Kidney tubule cell (primary cell): ENCODE measurements at places on chromosomes 5 and 9.

- DNase-seq: no peak
Observed at GRCh38 chr5:103785569-103785968, 223.0 kb upstream of the NUDT12 start.

DNA sequence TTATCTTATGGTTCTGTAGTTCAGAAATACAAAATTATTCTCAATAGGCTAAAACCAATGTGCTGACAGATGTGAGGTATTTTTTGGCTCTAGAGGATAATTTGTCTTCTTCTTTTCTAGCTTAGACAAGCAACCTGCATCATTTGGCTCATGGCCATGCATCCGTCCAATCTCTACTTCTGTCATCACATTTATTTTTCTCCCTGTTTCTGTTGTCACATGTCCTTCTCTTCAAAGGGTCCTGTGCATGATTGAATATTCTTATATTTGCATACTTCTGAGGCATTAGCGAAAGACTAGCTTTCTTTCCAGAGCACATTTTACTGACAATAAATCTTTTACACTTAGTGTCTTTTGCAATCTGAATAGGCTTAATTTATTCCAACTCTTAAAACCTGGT, 564.7 kb downstream of the CDH10 start:
- no peak for DNase-seq

DNA sequence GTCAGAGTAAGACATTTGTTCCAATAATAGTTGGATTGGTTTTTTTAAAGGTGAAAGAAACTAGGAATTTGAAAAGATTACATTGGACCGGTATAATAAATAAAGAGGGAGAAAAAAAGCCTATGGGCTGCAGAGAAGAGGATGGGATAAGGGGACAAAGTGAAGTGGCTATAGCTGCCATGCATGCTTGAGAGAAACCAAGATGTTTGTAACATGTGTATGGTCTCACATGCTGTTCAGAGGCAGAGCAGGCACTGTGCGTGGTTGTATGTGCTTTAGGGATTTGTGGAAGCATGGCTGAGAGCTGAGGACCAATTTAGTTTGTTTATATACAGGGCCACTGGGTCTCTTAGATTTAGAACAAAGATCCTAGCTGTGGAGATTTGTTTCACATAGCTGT, 32.7 kb downstream of the LNPEP start:
- DNase-seq: no peak

DNA sequence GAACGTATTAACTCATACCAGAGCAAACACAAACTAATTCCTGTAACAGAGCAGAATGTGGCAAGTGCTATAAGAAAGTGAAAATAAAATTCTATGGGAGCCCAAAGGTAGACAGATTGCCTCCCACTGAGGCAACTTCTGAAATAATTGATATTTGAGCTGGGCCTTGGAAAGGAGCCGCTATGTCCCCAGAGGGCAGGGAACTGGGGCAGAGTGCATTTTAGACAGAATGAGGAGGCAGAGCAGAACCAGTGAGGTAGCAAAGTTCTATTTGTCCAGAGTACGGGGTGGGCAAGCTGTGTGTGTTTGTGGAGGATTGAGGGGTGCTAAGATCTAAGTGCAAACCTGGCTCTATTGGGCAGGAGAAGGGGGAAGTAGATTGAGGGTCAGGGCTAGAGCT, 19.8 kb downstream of the CDO1 start:
- no peak for DNase-seq

- DNase-seq: peak; percentile 31
Observed at GRCh38 chr5:6328173-6328572, 50.2 kb downstream of the MED10 start.

DNA sequence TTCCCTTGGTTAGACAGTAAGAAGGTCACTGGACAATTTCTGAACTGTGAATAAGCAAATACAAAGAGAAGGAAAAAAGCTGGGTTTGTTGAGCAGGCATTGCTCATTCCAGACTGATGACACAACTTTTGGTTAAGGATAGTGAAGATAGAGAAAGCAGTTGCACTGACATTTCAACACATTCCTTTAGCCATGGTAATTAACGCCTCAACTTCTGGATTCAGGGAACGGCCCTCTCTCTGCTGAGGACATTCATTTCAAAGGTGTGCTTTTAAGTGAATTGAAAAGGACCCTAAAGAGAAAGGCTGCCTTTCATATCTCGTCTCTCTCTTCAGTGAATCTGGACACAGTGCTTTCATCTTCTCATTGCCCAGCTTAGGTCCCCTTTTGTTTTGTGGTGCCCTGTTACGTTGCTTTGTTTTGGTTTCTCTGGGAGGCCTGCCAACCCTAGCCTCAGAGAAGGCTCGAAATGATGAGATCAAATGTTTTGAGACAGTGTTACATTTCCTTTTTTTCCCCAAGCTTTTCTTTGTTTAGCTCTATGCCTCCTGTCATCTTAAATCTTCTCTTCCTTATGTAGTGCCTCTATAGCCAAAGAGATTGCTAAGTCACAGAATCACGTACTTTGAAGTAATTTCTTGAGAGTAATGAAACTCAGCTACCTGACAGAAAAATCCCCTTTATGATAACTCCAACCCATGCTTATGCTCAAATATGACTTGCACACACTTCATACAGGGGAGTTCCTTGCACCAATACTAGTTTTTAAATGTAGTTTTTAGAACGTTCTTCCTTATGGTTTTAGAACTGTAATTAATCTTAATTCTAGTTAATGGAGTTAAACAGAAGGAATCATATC, 94.4 kb upstream of the IFNE start:
- DNase-seq: peak; percentile 96
